Naive thymus-derived CD8-positive, alpha-beta T cell (primary cell): ENCODE measurements at places on chromosomes 2 and 18.

GRCh38 chr18:61731178-61731577, 161.6 kb downstream of the RNF152 start:
- no peak for DNase-seq

DNA sequence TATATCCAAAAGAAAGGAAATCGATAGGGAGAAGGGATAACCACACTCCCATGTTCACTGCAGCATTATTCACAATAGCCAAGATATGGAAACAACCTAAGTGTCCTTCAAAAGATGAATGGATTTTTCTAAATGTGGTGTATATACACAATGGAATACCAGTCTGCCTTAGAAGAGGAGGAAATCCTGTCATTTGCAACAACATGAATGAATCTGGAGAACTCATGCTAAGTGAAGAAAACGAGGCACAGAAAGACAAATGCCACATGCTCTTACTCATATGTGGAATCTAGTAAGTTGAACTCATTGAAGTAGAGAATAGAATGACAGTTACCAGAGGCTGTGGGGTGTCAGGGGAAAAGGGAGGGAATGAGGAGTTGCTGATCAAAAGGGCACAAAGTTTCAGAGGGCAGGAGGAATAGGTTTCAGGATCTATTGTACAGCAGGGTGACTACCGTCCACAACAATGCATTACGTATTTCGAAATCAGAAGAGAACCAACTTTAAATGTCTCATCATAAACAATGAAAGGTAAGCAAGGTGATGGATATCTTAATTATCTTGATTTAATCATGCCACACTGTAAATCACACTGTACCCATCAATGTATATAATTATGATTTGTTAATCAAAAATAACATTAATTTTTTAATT, 46.1 kb downstream of the SIGLEC15 start:
- no peak for DNase-seq

DNA sequence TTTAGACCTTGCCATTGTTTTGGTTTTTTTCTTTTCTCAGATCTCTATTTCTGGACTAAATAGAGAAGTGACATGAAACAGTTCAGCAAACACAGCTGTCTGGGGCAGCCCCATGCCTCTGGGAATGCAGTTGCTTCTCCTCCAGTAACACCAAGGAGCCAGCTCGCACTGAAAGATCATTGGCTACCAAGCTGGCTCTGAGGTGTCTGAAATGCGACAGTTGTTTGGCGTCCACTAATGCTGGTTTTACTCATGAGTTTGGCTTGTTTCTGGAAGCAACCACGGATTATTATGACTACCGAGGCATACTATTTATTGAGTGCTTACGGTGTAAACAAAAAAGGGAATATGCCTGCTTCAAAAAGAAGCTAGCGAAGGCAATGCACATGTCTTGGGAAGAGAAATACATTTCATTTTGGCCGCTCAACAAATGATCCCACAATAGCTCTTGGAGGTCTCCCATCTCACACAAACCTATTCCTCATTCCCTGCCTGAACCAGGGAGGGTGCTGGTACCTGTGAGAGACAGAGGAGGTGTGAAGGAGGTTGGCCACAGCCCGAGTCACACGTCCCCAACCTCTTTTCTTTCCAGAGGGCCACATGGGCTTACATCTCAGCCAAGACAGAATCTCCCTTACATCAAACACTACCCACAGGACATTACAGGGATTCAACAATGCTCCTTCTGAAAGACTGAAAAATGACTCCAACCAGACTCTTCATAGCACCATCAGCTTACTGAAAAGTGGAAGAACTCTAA, 37.5 kb upstream of the NEB start:
- peak; percentile 41 for DNase-seq

GRCh38 chr2:35099342-35099741, 1256.2 kb upstream of the CRIM1 start:
- DNase-seq, result no peak

DNA sequence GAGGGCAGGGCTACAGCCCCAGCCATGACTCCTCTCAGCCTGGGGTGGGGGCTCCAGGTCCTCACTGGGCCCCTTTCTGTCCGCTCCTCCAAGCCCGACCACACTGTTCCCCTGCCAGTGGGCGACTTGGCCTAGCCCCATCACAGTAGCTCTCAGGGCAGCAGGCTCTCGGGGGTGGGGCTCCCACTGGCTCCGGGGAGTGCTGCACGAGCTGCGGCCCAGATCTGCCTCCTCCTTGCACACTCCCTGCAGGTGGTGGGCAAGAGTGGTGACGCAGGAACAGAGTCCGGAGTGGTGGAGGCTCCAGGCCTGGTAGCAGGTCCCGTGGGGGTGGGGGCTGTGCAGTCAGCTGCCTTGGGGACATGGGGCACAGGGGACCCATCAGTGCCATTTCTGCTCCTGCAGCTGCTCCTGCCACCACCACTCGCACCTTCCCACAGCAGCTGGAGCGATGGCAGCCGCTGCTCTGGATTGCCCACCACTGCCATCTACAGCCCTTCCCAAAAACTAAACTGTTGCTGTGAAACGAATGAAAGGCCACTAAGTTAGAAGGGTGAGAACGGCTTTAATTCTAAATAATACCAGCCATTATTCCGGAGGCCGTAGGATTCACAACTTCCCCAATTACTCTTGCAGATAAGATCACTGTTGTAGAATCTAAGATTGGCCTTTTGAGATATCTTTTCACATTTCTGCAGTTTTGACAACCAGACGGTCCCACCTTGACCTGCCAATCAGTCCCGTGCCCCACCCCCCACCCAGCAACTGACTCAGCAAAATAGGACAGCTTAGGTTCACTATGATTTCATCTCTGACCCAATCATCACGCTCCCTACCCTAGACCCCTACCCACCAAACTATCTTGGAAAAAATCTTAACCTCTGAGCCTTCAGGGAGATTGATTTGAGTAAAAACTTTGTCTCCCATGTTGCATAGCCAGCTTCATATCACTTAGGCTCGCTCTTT, 530.2 kb downstream of the DCC start:
- no peak for DNase-seq

GRCh38 chr2:137168552-137168951, 403.2 kb downstream of the THSD7B start:
- no peak for DNase-seq

GRCh38 chr2:218284106-218284811, 8.0 kb downstream of the TMBIM1 start:
- no peak for DNase-seq

DNA sequence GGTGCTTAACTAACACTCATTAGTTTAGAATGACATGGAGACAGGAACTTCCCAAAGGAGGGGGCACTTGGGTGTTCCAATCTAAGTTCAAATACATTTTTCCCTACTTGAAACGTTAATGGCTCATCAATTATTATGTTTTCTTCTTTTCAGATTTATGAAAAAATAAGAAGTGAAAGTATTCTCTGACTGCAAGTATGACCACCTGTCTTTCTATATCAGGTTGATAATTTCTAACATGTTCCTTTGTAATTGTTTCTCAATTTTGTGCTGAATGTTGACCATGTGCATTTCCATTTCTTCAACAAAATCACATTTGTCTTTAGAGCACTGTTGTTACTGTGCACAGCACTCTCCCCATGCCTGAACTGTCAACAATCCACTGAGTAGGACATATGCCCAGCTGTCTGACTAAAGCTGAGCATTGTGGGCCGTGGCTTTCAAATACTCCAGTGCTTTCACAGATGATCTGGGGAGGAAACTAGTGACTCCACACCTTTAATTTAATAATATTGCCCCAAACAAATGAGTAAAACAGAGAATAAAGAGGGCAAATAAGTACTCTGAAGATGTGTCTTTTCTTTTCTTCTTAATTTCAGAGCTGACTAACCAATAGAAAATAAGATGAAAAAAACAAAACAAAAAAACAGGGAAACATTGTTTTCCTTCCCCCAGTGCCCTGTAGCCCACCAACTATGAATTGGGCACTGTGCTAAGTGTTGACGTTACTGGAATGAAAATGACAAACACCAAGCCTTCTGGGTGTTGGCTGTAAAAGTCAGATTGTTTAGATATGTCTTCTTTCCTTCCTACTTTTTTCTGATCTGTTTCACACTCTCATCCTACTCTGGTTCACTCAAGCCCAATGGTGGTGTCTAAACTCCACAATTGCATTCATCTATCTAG, 16.0 kb downstream of the LANCL1 start:
- no peak for DNase-seq

- DNase-seq, result no peak
These were observed 245.2 kb upstream of the SPHKAP start for GRCh38 chr2:228426502-228427216.

- DNase-seq, result no peak
These were observed 544.1 kb upstream of the CDH7 start for GRCh38 chr18:65206551-65207260.

GRCh38 chr2:181371782-181372645, 85.2 kb upstream of the ITGA4 start:
- DNase-seq, result no peak

DNA sequence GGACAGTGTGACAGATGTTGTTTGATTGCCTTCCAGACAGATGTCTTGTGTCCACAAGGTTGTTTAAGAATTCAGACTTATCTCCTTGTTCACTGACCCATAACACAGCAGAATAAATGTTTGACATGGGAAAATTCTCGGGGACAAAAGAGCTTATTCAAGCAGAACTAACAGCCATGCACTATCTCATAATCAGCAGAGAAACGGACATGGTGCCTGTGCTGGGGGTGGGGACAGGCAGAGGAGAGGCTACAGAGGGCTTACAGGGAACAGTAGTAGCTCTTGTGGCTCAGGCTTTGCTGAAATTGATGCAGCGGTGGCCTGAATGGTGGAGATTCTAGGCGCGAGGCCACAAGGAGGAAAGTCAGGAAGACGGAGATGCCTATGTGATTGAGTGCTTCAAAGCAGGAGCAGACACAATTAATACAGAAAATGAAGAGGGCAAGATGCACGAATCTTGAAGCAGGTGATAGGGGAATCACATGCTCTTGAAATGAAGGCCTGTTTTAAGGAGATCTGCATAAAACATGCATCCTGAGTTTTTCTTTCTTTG, 62.0 kb upstream of the CAB39 start:
- no peak for DNase-seq

- DNase-seq, result no peak
These were observed 427.0 kb downstream of the LPIN1 start for GRCh38 chr2:12173271-12173942.

GRCh38 chr18:5196253-5197031, 615 bp downstream of the AKAIN1 start:
- DNase-seq, result no peak

- no peak for DNase-seq
These were observed 19.0 kb downstream of the RHOB start for GRCh38 chr2:20465716-20466394.

DNA sequence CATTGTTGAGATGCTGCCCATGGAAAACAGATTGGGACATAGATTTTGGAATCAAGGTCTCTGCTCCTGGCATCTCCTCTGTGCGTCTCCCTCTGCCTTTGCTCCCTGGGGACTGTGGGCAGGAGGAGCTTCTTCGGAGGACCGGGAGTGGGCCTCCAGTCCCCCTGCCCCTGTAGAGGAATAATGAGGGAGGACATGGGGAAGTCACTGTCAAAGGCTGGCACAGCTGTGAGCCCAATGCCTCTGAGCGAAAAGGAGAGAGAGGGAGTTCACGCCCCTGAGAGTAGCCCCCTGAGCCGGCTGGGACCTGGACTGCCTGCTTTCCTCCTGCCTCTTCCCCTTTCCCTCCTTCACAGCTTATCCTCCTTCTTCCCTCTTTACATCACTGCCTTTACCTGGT, 195.0 kb downstream of the LOXHD1 start:
- no peak for DNase-seq

- no peak for DNase-seq
These were observed 8.1 kb upstream of the PSTPIP2 start for GRCh38 chr18:46080156-46080555.

DNA sequence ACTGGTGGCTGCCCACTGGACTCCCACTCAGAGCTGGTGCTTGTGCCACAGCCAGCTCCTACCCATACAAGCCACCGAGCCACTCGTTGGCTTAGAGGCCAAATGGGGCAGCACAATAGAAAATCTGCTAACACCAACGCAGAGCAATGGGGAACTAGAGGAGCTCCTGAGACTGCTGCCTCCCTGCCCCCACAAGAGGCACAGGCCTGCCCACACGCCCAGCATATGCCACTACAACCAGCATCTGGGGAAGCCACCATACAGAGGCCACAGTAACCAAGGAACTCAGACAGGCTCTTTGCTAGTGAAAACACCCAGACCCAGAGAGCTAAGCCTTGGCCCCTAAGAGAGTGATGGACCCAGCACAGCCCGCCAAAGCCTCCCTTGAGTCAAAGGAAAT, 231.2 kb upstream of the RAB6C start:
- no peak for DNase-seq
